PC-3 (cell line): ENCODE measurements at places on chromosomes 7 and 10.

- no peaks in the 10 kb centered on the region for H3K27me3 ChIP-seq
- H3K4me1 ChIP-seq: peaks cover 18% of the 10 kb centered on the region
These were observed 14.3 kb downstream of the ZNF282 start for GRCh38 chr7:149209518-149210269.

DNA sequence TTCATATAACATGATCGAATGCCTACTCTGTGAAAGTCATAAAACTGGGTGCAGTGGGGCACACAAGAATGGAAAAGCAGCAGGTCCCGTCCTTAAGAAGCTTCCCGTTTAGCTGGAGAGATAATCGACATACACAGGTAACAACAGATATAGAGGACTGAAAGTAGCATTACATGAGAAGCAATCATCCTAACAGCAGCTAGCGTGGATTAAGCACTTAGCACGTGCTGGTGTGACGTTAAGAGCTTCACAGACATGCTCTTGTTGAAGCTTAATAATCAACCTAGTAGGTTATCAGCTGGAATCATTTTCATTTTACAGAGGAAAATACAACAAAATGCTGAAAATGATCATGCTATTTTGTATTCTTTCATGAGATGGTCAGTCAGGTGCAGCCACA lies 184.8 kb downstream of the GPAM start:
- H3K4me3 ChIP-seq: no peak overlapping the region
- no peak overlapping the region for H3K27ac ChIP-seq
- H3K27me3 ChIP-seq: no peaks in the 10 kb centered on the region

DNA sequence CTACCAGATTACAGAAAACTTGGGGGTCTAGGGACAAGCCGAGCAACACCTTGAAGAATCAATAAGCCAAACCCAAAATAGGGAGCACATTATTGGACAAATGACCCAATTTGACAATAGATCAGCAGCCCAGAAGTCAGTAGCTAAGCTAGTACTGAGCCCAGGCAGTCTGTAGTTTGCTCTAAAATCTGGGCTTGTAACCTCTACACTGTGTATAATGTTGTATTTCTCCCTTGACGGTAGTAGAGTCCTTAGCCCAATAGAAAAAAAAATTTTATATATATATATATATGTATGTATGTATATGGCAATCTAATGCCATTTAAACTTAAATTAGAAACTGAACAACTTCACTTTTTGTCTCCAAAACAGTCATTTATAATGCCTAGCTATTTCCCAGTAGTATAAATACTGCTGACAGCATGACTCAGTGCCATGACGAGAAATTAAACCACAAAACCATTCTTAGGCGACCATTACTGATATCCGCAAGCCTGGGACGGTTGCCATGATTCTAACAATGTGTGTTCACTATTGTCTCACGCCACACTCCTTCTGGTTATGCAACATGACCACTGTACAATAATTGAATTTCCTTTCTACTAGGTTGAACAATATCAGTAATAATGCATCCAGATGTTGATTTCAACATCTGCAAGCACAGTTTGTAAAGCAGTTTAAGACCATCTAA lies 110.5 kb downstream of the IPMK start:
- peaks cover 9% of the 10 kb centered on the region; the same call in 1 of the 2 replicates for H3K27me3 ChIP-seq
- peaks cover 15% of the 10 kb centered on the region for H3K4me1 ChIP-seq
- no peak overlapping the region for H3K4me3 ChIP-seq
- H3K36me3 ChIP-seq: no peaks in the 10 kb centered on the region
- peak; percentile 99 for DNase-seq
- peak overlapping the region; percentile 18; the same call in 1 of the 2 replicates for H3K27ac ChIP-seq

GRCh38 chr10:60524541-60524940 lies 134.9 kb upstream of the ANK3 start:
- no peak overlapping the region for H3K4me3 ChIP-seq
- no peaks in the 10 kb centered on the region for H3K36me3 ChIP-seq
- no peak overlapping the region for H3K27ac ChIP-seq
- peaks cover 34% of the 10 kb centered on the region for H3K4me1 ChIP-seq
- no peaks in the 10 kb centered on the region for H3K27me3 ChIP-seq
- DNase-seq: no peak

GRCh38 chr10:110723224-110723891 lies 79.2 kb downstream of the RBM20 start:
- H3K36me3 ChIP-seq: no peaks in the 10 kb centered on the region
- H3K4me3 ChIP-seq: no peak overlapping the region
- H3K27me3 ChIP-seq: no peaks in the 10 kb centered on the region

DNA sequence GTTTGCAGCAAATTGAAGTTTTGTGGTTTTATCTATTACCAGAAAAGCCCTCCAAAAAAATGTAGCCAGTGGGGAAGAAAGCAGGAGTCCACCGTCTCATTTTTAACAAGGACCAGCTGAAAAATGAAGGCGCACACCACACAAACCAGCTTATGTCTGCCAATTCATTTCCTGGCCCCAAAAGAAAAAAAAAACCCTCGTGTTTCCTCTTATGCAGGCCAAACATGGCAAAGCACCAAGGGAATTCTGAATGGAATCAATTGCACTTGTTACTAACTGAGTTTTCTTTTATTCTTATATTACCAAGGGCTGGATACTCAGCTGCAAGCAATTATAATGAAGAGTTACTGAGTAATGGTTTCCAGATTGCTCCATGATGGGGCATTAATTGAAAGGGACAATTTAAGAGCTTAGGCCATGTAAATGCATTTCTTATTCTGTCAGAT lies 428.3 kb upstream of the NPVF start:
- H3K36me3 ChIP-seq: no peaks in the 10 kb centered on the region
- H3K27me3 ChIP-seq: peaks cover 47% of the 10 kb centered on the region
- DNase-seq: no peak
- no peak overlapping the region for H3K4me3 ChIP-seq

- H3K27ac ChIP-seq: no peak overlapping the region
- no peaks in the 10 kb centered on the region for H3K4me1 ChIP-seq
These were observed 16.7 kb upstream of the LIPK start for GRCh38 chr10:88689366-88689765.

DNA sequence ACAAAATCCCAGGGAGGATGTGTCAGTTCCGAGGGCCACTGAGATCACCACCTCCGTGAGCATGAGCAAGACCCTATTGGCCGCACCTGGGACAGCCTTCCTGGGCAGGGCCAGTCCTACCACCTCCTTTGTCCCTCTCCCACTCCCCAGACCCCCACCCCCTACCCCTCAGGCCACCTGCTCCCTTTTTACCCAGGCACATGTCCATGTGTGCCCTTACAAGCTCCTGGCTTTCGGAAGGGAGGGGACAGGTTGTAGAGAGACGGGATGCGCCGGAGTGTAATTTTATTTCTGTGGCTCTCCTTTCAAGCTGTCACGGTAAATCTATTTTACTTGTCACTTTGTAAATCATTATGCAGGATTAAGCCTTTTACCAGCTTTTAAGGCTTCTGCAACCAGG lies 20.9 kb downstream of the ZMIZ1 start:
- no peaks in the 10 kb centered on the region for H3K36me3 ChIP-seq
- H3K4me1 ChIP-seq: peaks cover 13% of the 10 kb centered on the region
- DNase-seq: no peak
- no peak overlapping the region for H3K27ac ChIP-seq
- no peak overlapping the region for H3K4me3 ChIP-seq
- no peaks in the 10 kb centered on the region for H3K27me3 ChIP-seq

GRCh38 chr7:32170838-32171237 lies 100.6 kb upstream of the PDE1C start:
- H3K4me1 ChIP-seq: peaks cover 10% of the 10 kb centered on the region; the same call in 1 of the 2 replicates
- no peaks in the 10 kb centered on the region for H3K36me3 ChIP-seq
- no peaks in the 10 kb centered on the region for H3K27me3 ChIP-seq
- no peak overlapping the region for H3K4me3 ChIP-seq
- no peak overlapping the region for H3K27ac ChIP-seq

- no peak overlapping the region for H3K27ac ChIP-seq
- H3K36me3 ChIP-seq: no peaks in the 10 kb centered on the region
- peaks cover 31% of the 10 kb centered on the region for H3K4me1 ChIP-seq
- no peak overlapping the region for H3K4me3 ChIP-seq
These were observed 32.6 kb downstream of the DDIT4 start for GRCh38 chr10:72306215-72306760.

GRCh38 chr7:38411404-38411803 lies 138.0 kb upstream of the TARP start:
- H3K4me3 ChIP-seq: no peak overlapping the region
- H3K27me3 ChIP-seq: no peaks in the 10 kb centered on the region
- no peaks in the 10 kb centered on the region for H3K36me3 ChIP-seq
- peak; percentile 32 for DNase-seq

GRCh38 chr10:12271210-12271540 lies 75.2 kb downstream of the CDC123 start:
- H3K27me3 ChIP-seq: no peaks in the 10 kb centered on the region
- H3K36me3 ChIP-seq: no peaks in the 10 kb centered on the region
- no peak overlapping the region for H3K4me3 ChIP-seq
- no peak for DNase-seq

GRCh38 chr7:134044682-134045081 lies 82.5 kb upstream of the LRGUK start:
- no peaks in the 10 kb centered on the region for H3K27me3 ChIP-seq
- H3K36me3 ChIP-seq: no peaks in the 10 kb centered on the region
- H3K27ac ChIP-seq: no peak overlapping the region
- no peaks in the 10 kb centered on the region for H3K4me1 ChIP-seq
- DNase-seq: no peak

GRCh38 chr10:23203369-23204325 lies 11.5 kb downstream of the PTF1A start:
- no peak for DNase-seq
- H3K27ac ChIP-seq: no peak overlapping the region
- H3K36me3 ChIP-seq: no peaks in the 10 kb centered on the region
- H3K4me3 ChIP-seq: no peak overlapping the region
- peaks cover 95% of the 10 kb centered on the region for H3K27me3 ChIP-seq

GRCh38 chr10:116385994-116386809 lies 41.4 kb upstream of the PNLIPRP3 start:
- peaks cover 10% of the 10 kb centered on the region; the same call in 1 of the 2 replicates for H3K27me3 ChIP-seq
- H3K36me3 ChIP-seq: no peaks in the 10 kb centered on the region
- H3K4me3 ChIP-seq: no peak overlapping the region

GRCh38 chr10:15724683-15725082 lies 5.0 kb upstream of the ITGA8 start:
- peaks cover 3% of the 10 kb centered on the region; the same call in 1 of the 2 replicates for H3K27me3 ChIP-seq
- DNase-seq: no peak
- H3K4me1 ChIP-seq: no peaks in the 10 kb centered on the region
- H3K4me3 ChIP-seq: no peak overlapping the region
- no peaks in the 10 kb centered on the region for H3K36me3 ChIP-seq

GRCh38 chr10:48523212-48523819 lies 81.6 kb downstream of the ARHGAP22 start:
- H3K4me1 ChIP-seq: peaks cover 4% of the 10 kb centered on the region; the same call in 1 of the 2 replicates
- H3K4me3 ChIP-seq: peak overlapping the region; percentile 72
- H3K36me3 ChIP-seq: no peaks in the 10 kb centered on the region
- H3K27me3 ChIP-seq: peaks cover 4% of the 10 kb centered on the region; the same call in 1 of the 2 replicates
- no peak overlapping the region for H3K27ac ChIP-seq

DNA sequence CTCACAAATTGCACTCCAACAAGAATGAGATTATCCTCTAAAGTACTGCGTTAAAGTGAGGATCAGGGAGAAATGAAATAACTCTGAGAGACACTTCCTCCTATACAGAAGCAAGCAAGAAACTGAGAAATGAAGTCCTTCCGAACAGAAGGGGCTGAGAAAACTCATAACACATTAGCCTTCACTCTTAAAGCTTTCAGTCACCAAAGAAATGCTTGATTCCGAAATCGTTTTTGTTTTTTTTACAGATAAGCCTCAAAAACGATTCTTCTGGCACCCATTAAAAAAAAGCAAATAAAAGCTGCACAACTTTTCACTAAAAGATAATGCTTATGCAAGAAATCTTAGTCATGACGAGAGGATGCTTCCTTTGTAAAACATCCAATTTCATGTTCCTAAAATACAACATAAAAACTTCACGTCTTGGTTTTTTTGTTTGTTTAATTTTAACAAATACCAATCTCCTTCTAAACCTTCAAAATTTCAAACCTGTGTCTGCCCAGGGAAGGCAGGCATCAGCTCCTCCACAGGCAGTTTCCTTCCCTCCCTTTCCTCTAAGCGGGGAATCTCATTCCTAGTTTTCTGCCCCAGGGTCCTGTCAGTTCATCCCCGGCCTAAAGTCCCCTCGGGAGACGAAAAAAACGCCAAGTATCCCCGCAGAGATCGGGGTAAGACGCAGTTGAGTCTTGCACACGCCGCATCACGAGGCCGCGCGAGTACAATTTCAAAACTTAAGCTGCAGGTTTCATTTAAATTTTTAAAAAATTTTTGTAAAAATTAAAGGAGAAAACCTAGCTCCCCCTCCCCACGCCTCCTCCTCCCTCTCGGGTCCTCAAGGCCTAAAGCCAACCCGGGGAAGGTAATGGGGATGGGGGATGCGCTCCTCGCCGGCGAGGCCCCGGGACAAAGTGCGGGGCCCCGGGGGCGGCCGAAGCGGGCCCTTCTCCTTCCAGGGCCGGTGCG lies 1.1 kb downstream of the BAZ1B start:
- H3K4me3 ChIP-seq: peak overlapping the region; percentile 82
- peak overlapping the region; percentile 84 for H3K27ac ChIP-seq
- peak; percentile 6 for DNase-seq
- H3K36me3 ChIP-seq: peaks cover 15% of the 10 kb centered on the region; the same call in 1 of the 2 replicates

GRCh38 chr7:9657257-9657656 lies 1223.8 kb downstream of the NXPH1 start:
- H3K4me3 ChIP-seq: no peak overlapping the region
- no peaks in the 10 kb centered on the region for H3K27me3 ChIP-seq
- H3K4me1 ChIP-seq: no peaks in the 10 kb centered on the region
- H3K36me3 ChIP-seq: no peaks in the 10 kb centered on the region
- H3K27ac ChIP-seq: no peak overlapping the region

DNA sequence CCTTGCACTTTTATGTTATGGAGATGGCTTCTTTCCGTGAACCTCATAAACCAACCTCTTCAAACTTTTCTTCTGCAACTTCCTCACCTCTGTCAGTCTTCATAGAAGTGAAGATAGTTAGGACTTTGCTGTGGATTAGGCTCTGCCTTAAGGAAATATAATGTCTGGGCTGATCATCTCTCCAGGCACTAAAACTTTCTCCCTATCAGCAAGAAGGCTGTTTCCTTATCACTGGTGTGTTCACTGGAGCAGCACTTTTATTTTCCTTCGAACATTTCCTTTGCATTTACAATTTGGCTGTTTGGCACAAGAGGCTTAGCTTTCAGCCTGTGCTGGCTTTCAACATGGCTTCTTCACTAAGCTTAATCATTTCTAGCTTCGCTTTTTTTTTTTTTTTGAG lies 52.8 kb downstream of the ESYT2 start:
- no peak for DNase-seq
- no peaks in the 10 kb centered on the region for H3K4me1 ChIP-seq
- H3K27ac ChIP-seq: no peak overlapping the region
- no peaks in the 10 kb centered on the region for H3K27me3 ChIP-seq
- H3K36me3 ChIP-seq: peaks cover 32% of the 10 kb centered on the region
- no peak overlapping the region for H3K4me3 ChIP-seq

GRCh38 chr10:130111852-130112180 lies 1.2 kb upstream of the C10orf143 start:
- H3K4me3 ChIP-seq: peak overlapping the region; percentile 92
- no peak overlapping the region for H3K27ac ChIP-seq
- no peak for DNase-seq
- no peaks in the 10 kb centered on the region for H3K36me3 ChIP-seq
- no peaks in the 10 kb centered on the region for H3K27me3 ChIP-seq

GRCh38 chr7:151342811-151343210 lies 1.2 kb downstream of the NUB1 start:
- no peak overlapping the region for H3K27ac ChIP-seq
- no peak for DNase-seq
- no peaks in the 10 kb centered on the region for H3K27me3 ChIP-seq
- peak overlapping the region; percentile 89 for H3K4me3 ChIP-seq
- H3K36me3 ChIP-seq: peaks cover 15% of the 10 kb centered on the region; the same call in 1 of the 2 replicates
